AG10803 (cell line): ENCODE measurements at places on chromosomes 13 and 19.

DNA sequence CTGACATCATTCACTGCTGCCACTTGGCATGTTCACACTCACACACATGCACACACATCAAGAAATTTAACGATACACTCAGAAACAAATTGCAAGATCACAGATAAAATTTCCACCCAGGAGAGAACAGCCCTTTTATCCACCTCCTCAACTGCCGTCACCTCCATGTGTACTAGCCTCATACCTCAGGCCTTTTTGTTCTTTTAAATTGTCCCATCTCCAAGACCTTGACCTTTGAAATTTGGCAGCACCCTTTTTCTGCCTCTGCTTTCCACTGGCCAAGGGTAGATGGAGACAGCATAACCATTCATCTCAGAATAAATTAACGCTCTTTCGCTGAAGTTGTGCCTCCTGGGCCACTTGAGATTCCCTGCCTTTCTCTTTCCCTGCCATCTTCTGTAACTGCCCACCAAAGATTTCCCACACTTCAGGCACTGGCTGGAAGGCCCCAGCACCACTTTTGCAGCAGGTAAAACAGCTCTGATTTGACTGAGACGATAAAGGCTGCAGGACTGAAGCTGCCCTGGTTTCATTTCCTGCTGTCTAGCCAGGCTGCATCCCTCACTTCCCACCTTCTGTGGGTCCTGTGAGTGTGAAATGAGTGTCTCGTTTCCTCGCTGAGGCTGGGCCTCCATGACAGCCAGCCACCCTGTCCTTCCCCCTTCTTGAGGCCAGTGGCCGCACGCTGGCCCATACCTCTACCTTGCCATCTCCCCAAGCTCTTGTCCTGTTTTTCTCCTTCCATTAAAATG lies 39.3 kb downstream of the MBNL2 start:
- DNase-seq, result no peak

- DNase-seq, result no peak
These were observed 16.2 kb downstream of the TMTC4 start for GRCh38 chr13:100658363-100658762.

- no peak for DNase-seq
These were observed 97.1 kb upstream of the IRS2 start for GRCh38 chr13:109883181-109884180.

GRCh38 chr13:101567841-101568240 lies 115.4 kb downstream of the ITGBL1 start:
- peak; percentile 18 for DNase-seq

GRCh38 chr19:14434543-14435319 lies 1.6 kb downstream of the PKN1 start:
- peak; percentile 77 for DNase-seq

- DNase-seq, result no peak
These were observed 42.5 kb upstream of the ANKRD10 start for GRCh38 chr13:110957181-110957884.

GRCh38 chr13:99151516-99151915 lies 49.1 kb upstream of the UBAC2 start:
- DNase-seq, result peak; percentile 59

- no peak for DNase-seq
These were observed 314.1 kb downstream of the FOXO1 start for GRCh38 chr13:40352380-40352778.

- DNase-seq, result no peak
These were observed 26.0 kb upstream of the PABPC3 start for GRCh38 chr13:25069911-25070310.

GRCh38 chr13:114222461-114222968 lies 12.2 kb upstream of the CDC16 start:
- DNase-seq, result no peak

GRCh38 chr19:28314756-28315155 lies 898.2 kb downstream of the UQCRFS1 start:
- DNase-seq, result no peak

DNA sequence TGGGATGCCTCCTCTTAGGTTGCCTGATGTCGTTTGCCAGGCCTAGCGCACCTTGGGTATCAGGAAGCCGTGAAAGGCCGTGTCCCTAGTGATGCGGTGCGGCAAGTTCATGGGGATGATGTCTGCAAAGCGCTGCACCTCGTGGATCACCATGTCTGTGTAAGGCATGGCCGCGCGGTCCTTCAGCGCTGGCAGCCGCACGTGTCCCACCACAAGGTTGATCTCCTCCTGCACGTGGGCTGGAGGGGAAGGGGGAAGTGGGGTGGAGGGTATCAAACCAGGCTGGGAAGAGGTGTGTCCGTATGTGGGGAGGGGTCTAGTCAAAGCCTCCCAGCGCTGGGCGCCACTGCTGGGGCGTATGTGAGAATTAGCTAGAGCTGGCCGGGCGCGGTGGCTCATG lies 23.2 kb downstream of the EGLN2 start:
- no peak for DNase-seq

GRCh38 chr13:106259928-106260327 lies 275.5 kb downstream of the EFNB2 start:
- no peak for DNase-seq

- DNase-seq, result no peak
These were observed 519.6 kb downstream of the KLF5 start for GRCh38 chr13:73578251-73578875.

- DNase-seq, result no peak
These were observed 19.2 kb upstream of the ZC3H13 start for GRCh38 chr13:46071590-46072249.

DNA sequence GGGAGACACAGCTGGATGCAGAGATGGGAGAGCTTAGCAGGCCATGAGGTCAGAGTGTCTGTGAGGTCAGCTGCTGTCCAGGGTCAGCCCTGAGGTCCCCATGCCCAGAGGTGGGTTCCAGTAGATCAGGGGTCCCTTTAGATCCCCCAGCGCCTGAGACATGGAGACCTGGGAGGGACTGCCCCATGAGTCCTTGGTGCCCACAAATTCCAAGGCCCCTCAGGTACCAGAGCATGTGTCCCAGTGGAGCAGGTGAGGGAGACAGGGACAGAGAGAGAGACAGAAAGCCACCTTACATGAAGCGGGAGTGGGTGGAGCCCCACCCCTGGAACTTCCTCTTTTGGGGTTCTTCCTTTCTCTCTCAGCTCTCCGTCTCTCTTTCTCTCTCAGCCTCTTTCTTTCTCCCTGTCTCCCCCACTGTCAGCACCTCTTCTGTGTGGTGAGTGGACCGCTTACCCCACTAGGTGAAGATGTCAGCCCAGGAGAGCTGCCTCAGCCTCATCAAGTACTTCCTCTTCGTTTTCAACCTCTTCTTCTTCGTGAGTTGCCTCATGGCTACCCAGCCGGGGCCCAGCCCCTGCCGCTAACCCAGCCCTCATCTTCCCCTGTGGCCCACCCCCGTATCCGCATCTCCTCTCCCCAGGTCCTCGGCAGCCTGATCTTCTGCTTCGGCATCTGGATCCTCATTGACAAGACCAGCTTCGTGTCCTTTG lies at the start of gene CD37:
Gene CD37 (plus strand): TSS at position 336 of the 713 bp plus-strand sequence. CDS start 135 bp downstream, at position 471.
- no peak for DNase-seq

GRCh38 chr13:27600711-27601110 lies 19.6 kb downstream of the LNX2 start:
- DNase-seq, result no peak

GRCh38 chr19:52566588-52566987 lies 3.5 kb upstream of the ZNF701 start:
- DNase-seq, result peak; percentile 10

- peak; percentile 54 for DNase-seq
These were observed 1.7 kb downstream of the ERCC5 start for GRCh38 chr13:102847272-102848234.

DNA sequence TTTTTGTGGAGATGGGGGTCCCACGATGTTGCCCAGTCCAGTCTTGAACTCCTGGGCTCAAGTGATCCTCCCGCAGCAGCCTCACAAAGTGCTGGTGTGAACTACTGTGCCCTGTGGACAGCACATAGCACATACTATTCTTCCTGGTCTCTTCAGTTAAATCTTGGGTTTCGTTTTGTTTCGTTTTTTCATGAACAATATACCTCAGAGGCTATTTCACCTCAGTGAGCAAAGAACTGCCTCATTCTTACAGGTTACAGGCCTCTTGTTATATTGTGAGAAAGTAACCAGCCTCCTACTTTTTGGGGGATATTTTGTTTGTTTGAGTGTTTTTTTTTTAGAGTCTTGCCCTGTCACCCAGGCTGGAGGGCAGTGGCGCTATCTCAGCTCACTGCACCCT lies 1.3 kb upstream of the C3 start:
- DNase-seq, result no peak
